ENCODE measurements at places on chromosomes 1 and 21.

GRCh38 chr1:55067022-55067778, 27.9 kb downstream of the PCSK9 start:
- peak; percentile 60 for DNase-seq

GRCh38 chr21:16002874-16003466, 273.2 kb downstream of the USP25 start:
- DNase-seq = no peak

- no peak for DNase-seq
Observed at GRCh38 chr1:85862456-85862855, 154.2 kb upstream of the ZNHIT6 start.

- DNase-seq = no peak
Observed at GRCh38 chr1:30320581-30320890, 402.8 kb downstream of the MATN1 start.

GRCh38 chr21:14773777-14774345, 227.7 kb upstream of the SAMSN1 start:
- no peak for DNase-seq

DNA sequence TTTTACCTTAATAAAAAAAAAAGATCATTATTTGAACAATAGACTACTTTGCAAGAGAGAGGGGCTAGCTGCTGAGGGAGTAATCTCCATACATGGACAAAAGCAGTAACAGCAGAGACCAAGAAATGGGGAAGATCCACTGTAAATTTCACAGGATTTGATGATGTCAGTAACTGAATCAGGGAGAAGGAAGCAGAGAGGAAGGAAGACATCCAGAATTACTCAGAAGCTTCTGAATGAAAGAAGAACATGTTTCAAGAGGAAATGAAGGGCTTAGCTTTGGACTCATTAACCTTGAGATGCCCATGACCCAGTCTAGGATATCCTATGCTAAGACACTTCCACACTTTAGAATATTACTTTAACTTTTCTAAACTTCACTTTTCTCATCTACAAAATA, 60.4 kb downstream of the SLC44A5 start:
- DNase-seq = no peak

Data from hypothalamus (tissue), 51 donors.